Right kidney (tissue), 9 donors: ENCODE measurements at places on chromosomes 3 and 15.

GRCh38 chr15:75089456-75090387 lies 66.3 kb downstream of the PPCDC start:
- DNase-seq, result no peak

DNA sequence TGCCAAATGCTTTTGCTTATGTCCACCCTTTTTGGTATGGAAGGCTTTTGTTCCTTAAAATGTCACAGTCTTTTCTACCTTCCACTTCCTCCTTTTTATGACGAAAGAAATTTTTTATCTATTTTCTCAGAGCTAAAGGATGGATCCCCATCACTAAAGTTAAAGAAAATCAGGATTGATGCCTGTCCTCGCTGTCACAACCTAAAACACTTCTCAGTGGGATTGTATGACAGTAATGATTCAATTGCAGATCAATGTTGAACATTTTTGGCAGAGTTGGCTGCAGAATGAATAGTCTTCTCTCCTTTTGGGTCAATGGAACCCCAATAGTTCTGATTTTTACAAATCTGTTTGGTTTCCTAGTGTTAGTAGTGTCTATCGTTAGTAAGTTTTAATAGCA lies 549.8 kb upstream of the ROBO2 start:
- no peak for DNase-seq

DNA sequence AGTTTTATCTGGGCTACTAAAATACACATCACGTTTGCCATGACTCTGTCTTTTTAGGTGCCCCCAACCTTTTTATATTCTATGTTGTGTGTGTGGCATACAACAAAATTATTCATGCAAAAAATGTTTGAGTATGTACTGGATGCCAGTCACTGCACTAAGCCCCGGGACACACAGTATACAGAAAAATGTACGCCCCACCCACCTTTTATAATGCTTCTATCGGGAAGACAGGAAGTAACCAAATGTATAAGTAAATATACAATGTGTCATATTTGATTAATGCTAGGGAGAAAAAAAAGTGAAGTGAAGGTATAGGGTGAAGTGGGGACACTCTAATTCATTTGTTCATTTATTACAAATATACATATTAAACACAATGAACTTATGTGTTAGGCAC lies 503.4 kb upstream of the MDFIC2 start:
- no peak for DNase-seq

DNA sequence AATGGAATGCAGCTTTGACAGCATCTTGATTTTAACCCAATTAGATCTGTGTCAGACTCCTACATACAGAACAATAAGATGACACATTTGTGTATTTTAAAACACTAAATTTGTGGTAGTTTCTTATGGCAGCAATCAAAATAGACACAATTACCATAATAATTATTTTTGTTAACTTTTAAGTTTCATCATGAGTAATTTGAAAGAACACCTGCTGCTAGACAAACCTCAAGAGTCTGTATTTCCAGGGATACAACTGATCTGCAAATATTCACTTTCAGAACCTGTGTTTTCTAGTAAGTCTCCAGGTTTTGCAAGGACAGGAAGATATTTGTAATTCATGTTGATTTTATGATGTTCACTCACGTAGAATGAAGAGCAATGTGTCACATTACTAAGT lies 736.8 kb downstream of the DIPK2A start:
- no peak for DNase-seq

GRCh38 chr3:152365766-152366593 lies 97.3 kb downstream of the MBNL1 start:
- no peak for DNase-seq
